ENCODE measurements at places on chromosomes 5 and 9.

GRCh38 chr5:42940853-42941252 is 99.3 kb downstream of the ANXA2R start:
- DNase-seq, result no peak

DNA sequence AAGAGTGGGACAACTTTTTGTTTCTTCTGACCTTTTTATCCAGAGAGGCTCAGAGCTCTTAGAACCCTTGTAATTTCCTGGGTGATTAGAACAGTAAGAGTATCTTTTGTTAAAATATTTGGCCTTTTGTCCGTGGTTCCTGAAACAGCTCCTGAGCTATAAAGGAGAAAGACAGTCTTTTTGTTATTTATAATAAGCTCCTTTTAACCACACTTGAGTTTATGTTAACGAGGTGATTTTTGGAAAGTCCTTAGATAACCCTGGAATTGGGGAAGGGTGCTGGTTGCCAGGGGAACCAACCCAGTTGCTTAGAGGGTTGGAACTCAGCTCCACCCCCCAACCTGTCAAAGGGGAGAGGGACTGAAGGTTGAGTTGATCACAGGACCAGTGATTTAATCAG is 4.8 kb downstream of the ZNF483 start:
- DNase-seq, result no peak

DNA sequence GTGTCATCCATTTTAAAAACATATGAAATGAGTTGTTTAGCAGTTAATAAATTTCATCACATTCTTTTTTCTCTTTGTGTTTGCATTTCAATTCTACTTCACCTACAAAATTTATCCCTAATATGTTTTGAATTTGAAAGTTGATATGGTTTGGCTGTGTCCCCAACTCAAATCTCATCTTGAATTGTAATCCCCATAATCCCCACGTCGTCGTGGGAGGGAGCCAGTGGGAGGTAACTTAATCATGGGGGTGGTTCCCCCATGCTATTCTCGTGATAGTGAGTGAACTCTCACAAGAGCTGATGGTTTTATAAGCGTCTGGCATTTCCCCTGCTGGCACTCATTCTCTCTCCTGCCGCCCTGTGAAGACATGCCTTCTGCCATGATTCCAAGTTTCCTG is 200.1 kb downstream of the EPB41L4A start:
- DNase-seq, result no peak

GRCh38 chr9:37639841-37640240 is 10.9 kb upstream of the FRMPD1 start:
- DNase-seq, result no peak

DNA sequence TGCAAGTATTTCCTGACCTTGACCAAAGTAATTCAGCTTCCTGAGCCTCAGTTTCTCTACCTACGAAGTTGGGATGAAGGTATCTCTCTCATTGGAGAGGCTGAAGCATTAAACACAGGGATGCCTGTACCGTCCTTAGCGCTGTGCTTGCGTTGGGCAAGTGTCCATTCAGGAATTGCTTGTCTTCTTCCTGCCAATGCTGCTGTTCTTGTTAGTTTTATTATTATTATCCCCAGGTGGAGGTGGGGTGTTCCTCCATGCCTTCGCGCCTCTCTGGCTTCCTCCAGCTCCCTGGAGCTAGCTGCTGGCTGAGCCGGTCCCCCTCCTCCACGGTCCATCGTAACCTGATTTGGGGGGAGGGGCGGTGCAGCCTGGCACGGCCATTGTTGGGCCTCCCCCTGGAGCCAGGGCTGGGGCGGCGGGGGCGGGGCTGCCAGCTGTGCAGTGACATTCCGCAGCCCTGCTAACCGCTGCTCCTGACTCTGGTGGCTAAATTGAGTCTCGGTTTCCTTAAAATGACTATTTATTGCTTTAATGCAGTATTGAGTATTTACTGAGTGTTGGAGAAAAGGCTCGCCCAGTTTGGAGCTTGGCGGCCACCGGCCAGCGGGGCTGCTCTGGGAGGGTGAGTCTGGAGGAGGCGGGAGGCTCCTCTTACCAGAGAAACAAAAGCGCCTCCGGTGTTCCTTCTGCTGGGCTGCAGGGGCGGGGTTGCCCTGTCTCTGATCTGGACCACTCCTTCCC is 51.3 kb downstream of the LMX1B start:
- DNase-seq, result no peak

DNA sequence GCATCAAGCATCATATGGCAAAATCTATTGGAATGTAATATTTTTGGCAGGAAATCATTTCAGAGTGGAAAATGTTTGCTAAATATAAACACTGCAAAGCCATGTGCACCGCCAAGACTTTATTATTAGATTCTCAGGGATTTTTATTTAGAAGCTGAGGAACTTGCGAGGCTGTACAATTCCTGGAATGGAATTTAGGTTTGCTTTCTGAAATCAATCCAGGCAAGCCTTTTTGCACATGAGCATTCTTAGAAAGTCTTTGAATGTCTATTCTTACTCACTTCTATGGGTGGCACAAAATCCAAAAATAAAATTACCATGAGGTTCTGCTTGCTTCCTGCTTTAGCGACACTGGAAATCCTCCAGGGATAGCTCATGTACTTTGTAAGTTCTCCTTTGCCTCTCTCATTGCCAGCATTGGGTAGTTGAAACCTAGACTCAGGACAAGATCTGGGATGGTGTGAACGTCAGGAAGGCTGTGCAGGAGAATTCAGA is 71.5 kb upstream of the PALM2AKAP2 start:
- no peak for DNase-seq

Data from activated naive CD4-positive, alpha-beta T cell treated with anti-CD3 and anti-CD28 coated beads, Interleukin-2, amount 10 ng/mL, durations not matched to agents 7 days and 5 days (primary cell).